Anterior cingulate cortex (tissue), 58 donors: ENCODE measurements at places on chromosomes 1 and 21.
A peak's percentile ranks its signal among the peaks of the same experiment; 100 is the strongest.

GRCh38 chr1:157969697-157970485, 23.6 kb upstream of the KIRREL1 start:
- no peak for DNase-seq

GRCh38 chr1:211885747-211886522, 55.4 kb upstream of the LPGAT1 start:
- no peak for DNase-seq

DNA sequence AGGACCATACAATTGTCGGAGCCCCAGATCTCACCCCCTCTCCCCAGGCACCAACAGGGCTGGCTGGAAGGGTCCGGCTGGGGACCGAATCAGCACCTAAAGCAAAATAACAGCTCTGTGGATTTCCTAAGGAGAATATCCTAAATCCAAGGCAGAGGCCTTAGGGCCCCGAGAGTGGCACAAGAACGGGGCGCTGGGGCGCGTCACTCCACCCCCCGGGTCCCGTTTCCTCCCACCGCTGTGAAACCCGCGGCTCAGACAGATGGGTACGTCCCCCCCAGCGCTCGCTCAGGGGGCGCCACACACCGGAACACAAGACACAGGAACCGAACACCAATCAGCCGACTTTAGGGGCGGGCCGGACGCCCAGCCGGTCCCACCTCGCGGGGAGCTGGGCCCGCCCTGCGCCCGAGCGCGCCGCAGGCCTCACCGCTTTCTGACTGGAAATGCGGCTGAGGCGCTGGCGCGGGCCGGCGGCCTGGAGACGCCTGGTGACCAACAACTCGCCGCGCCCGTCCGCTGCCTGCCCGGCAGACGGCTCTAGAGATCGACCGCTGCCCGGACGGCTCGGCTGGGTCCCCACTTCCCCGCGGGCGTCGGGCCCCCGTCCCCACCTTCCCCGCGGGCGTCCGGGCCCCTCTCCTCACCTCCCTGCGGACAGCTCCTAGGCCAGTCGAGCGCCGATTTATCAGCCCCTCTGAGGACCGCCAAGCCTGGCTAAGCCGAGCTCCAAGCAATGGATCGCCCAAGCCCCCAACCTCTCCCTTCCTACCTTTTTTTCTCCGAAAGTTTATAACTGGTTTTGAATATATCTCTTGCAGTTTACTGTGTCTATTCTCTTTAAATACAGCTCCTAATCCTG, at the start of gene HFM1:
Gene HFM1 (minus strand): TSS at position 687 of the 862 bp plus-strand sequence. CDS start 3,755 bp downstream, outside the sequence.
- peak; percentile 61 for DNase-seq

DNA sequence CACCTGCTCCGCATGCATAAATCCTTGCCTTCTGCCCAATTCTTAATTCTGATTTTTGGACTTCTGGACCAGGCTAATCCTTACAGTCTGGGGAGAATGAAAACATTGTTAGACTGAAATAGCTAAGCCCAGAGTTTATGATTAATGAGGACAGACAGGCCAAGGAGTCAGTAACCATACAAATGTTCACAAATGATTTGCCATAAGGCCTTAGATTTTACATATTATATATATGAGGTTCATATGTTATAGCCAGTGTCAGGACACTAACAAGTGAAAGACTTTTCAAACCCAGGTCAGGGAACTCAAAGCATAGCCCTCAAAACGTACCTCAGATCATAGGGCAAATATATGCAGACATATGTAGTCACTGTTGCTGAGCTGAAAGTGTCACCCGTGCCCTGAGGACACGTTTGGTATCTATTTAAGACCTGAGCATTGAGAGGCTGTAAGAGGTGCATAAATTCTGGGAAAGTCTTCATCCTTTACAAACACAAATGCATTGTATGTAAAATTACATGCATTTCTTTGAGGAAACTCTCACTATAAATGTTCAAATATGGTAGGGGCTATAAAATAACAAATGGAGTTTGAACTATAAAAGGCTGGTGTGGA, 45.3 kb upstream of the FBXO28 start:
- no peak for DNase-seq

DNA sequence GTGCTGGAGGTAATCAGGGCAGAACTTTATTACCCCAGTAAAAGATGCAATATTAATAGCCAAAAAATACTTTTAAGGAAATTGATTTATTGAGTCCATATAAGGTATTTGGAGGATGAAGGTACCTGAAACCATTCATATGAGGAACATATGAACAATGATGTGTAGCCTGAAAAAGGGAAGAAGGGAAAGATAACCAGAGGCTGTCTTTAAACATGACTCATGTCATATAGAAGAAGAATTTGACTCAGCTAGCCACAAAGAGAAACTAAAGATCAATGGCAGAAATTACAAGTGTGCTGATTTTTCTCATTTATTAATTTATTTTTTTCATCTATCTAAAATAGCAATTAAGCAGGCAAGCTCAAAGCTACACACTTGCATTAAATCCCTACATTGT, 136.2 kb upstream of the DUSP10 start:
- DNase-seq = no peak
